Globus pallidus (tissue), 1 donor: ENCODE measurements at places on chromosomes 4 and X.
A peak's percentile ranks its signal among the peaks of the same experiment; 100 is the strongest.

DNA sequence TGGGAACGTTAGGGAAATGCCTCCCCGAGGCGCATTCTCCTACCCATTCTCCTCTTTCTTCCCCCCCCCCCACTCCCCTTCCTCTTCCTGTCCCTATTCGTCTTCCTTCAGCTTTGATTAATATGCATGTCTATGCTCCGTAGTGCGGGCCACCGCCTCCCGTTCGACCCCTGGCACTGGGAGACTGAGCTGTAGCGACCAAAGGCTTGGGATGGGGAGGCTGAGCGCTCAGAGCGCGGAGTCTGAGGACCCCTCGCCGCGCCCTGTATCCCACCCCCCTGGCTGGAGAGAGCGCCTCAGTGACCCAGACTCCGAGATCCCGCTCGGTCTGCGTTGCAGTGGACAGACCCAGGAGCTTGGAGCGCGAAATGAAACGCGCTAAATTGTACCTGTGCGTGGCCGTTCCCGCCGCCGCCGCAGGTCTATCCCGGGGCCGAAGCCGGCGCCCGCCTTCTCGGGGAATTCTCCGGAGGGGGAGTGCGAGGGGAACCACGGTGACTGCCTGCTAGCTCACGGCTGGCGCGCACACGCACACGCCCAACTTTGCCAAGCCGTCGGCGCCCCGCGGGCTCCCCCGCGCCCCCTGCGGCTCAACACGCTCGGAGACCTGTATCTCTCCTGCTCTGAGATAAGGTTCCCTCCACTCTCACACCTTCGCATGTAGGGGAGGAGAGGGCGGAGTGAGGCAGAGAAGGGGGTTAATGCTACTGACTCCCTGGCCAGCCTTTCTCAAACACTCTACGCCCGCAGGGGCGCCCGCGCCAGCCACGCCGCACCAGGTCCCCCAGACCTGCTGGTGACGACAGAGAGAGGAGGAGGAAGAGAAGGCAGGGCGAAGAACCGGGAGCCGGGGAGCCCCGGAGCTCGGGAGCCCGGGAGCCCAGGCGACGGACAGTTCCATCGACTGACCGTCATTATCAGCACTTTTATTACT lies 1.5 kb upstream of the PTCHD1 start:
- no peak for DNase-seq

DNA sequence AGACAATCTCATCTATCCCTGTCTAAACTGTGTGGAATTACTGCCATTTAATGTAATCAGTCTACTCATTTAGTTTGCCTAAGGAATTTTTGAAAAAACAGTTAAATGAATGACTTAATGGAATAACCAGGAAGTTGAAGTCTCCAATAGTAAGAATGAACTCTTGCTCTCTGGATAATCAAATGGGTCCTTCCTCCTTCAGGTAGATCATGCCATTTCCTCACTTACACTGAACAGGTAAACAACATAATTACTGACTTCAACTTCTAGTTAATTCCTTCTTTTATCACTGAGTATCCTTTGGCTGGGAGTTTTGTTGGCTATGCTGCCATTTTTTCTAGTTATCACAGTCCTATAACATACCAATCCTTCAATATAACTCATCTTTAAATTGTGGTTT lies 56.0 kb downstream of the ELOVL6 start:
- DNase-seq = no peak

DNA sequence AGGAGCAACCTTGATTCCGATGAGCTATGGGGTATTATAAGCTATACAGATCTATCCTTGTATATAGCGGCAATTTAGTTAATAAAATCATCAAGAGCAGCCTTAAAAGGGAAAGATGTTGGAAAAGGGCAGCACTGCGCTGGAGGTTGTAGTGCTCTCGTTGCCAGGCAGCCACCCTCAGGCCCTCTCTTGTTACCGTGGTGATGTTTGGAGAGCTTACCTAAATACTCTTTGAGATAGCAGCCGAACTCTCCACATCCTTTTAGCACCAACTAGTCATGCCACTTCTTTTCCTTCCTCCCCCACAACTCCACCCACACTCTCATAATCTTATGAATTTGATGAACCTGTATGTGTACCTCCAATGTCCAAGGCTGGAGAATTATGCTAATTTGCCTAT lies 3.8 kb upstream of the RADX start:
- no peak for DNase-seq

- peak; percentile 67 for DNase-seq
Measured at GRCh38 chr4:89024051-89024675, 32.8 kb downstream of the FAM13A start.

DNA sequence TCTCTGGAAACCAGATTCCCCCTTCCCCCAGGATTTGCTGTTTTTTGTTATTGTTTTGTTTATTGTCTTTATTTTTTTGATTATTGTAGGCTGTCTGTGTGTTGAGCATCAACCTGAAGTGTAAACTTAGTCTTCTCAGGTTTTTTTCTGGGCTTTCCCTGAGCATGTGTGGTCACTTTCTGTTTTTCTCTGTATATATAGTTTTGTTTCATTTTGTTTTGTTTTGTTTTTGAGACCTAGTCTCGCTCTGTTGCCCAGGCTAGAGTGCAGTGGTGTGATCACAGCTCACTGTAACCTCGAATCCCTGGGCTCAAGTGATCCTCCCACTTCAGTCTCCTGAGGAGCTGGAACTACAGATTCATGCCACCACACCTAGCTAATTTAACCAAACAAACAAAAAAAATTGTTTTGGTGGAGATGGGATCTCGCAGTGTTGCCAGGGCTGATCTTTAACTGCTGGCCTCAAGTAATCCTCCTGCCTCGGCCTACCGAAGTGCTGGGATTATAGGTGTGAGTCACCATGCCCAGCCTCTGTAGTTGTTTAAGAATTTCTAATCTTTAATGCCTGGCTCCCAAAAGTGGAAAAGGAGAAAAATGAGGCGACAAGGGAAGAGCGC lies 9.1 kb downstream of the IL13RA1 start:
- DNase-seq = no peak

DNA sequence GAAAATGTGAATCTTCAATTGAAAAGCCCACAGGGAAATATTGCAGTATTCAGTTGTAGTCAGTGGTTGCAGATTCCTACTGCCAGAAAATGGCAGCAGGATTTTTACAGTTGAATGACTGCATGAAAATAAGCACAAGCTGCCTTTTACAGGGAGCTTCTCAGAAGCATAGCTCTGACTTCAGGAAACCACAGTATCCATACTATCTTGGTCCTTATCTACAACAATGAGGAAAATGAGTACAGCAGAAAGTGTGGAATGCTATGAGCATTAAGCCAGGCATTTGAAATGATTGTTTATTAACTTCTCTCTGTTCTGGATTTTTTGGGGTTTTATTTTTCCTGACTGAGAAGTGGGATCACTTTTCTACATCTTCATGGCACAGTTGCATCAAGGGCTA lies 34.6 kb upstream of the PRRG1 start:
- DNase-seq = no peak

DNA sequence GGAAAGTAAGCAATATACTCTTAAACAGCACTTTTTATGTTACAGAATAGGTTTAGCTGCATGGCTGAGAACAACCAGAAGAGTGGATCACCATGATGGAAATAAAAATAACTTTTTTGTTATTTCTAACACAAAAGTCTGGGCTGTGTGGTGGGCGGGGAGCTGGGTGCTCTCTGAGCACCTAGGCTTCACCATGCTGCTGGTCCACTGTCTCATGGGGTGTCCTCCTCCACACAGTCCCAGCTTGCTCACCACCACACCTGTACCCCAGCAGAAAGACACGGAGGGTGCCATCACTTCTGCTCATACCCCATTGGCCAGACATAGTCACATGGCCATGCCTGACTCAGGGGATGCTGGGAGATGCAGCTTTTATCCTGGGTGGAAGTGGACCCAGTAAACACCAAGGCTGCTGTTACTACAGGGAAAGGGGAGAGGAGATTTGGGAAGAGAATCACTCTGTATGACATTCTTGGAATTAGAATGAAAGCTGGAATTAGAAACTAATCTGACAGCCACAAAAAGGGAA lies 45.0 kb downstream of the CPZ start:
- no peak for DNase-seq

DNA sequence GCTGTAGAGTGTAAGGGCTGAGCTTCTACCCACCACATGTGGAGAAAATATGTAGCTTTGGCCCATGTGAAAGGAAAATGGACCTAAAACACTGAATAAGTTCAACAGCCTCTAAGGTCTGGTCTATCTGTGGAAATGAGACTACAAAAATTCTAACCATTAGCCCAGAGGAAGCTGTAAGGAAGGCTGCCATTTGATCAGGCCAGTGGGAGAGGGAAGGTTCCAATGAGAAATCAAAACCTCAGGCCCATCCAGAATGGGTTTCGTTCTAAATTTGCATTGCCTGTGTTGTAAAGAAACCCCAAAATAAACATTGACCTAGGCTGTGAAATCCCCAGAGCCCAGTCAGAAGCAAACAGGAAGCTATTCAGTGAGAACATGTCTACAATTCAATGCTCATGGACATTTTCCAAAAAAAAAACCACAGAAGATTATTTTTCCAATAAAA lies 320.4 kb upstream of the SLC7A11 start:
- DNase-seq = no peak

DNA sequence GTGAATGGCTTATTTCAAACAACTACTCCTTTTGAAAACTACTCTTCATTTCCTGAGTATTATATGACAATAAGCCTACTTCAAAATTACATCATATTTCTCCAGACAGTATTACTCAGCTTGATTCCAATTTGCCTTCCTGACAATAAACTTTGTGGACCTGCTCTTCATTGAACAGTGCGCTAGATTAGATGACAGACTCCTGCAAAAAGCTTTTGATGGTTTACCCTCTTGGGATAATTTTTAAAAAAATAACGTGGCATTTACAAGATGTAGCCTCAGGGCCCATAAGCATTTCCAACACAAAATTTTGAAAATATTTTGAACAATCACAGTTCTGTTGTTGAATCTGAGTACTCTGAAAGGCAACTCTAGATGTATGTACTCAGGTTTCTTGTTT lies 25.9 kb downstream of the MGAT4D start:
- DNase-seq = no peak

DNA sequence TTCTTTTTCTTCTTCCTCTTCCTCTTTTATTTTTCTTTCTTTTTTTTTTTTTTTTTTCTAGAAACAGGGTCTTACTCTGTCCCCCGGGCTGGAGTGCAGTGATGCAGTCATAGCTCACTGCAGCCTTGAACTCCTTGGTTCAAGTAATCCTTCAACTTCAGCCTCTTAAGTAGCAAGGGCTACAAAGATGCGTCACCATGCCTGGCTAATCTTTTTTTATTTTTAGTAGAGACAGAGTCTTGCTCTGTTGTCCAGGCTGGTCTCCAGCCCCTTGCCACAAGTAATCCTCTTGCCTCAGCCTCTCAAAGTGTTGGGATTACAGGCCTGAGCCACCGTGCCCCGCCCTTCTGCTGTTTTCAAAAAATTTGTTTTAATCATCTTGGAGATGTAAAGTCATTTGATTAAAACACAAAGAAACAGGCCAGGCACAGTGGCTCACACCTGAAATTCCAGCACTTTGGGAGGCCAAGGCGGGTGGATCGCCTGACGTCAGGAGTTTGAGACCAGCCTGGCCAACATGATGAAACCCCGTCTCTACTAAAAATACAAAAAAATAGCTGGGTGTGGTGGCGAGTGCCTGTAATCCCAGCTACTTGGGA lies 28.1 kb downstream of the SYNPO2 start:
- no peak for DNase-seq

GRCh38 chr4:120873554-120873953 lies 49.0 kb downstream of the PRDM5 start:
- no peak for DNase-seq

GRCh38 chrX:40058719-40059118 lies 39.0 kb downstream of the BCOR start:
- DNase-seq = peak; percentile 26

DNA sequence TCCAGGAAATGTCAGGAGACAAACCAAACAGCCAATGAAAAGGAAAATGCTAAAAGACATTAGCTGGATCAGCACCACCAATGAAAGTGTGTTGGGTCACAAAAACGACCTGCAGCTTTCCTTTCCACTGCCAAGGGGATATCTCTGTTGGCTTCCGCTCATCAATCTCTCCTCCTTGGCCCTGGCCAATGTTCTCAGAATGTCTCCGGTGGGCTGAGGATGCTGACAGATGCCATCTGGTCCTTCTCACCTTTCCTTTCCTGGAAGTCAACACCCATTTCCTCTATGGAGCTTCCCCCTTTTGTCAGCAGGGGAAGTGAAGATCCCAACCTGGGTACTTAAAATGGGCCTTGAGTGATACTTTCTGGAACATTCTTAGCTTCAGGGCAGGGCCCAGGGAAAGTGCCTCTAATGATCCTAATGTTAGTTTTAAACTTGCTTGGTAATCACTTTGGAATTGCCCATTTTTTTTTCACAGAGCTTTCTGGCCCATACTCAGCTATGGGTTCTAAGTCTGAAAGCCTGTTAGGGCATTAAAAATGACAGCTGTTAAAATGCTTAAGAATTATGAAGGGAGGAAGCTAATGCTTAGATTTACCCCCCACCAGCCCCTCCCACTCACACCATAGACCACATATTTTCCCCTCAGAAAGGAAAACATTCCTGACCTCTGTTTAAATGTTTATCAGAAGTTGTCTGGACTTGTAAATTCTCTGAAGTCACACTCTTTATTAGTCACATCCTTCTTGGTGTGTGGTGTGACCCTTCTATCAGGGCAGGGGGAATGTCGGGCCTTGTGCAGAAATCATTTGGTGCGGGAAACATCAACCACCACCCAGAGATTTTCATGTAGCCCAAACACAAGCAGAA lies 29.2 kb downstream of the IGFBP7 start:
- DNase-seq = no peak

DNA sequence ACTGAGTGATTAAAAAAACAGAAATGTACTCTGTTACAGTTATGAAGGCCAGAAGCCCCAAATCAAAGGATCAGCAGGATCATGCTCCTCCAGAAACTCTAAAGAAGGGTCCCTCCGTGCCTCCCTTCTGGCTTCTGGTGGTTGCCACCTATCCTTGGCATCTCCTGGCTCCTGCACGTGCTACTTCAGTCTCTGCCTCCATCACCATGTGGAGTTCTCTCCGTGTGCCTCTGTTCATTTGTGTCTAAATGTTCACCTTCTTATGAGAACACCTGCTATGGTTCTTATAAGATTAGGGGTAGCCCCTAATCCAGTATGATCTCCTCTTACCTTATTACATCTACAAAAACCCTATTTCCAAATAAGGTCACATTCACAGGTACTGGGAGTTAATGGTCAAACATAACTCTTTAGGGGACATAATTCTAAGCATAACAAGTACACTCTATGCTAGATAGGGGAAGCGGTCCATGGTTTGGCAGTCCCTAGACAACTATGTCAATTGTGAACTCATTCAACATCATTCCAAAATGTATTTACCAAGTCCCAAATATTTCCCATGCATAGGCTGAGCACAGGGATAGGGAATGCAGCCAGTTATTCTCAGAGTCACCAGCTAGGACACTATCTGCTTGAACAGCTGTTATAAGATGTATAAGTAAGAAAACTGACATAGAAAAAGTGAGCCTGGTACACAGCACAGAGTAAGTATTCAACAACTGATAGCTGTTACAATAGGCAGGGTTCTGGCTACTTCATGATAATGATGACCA lies 295.5 kb upstream of the BOD1L1 start:
- DNase-seq = no peak
